Glomerular endothelial cell (primary cell): ENCODE measurements at places on chromosomes 1 and 21. TPM values are rescaled to one million over a fixed set of nuclear protein-coding genes. Genes with fewer than 3 reads are reported as not detected.

- no peak for DNase-seq
Measured at GRCh38 chr1:87795615-87796337, 467.1 kb downstream of the LMO4 start.

GRCh38 chr1:9145021-9145668 is 16.2 kb upstream of the GPR157 start:
- DNase-seq, result no peak

- DNase-seq, result no peak
Measured at GRCh38 chr1:178544531-178544930, 31.6 kb downstream of the TEX35 start.

GRCh38 chr1:8875216-8875861 is 3.1 kb downstream of the ENO1 start:
- no peak for DNase-seq

DNA sequence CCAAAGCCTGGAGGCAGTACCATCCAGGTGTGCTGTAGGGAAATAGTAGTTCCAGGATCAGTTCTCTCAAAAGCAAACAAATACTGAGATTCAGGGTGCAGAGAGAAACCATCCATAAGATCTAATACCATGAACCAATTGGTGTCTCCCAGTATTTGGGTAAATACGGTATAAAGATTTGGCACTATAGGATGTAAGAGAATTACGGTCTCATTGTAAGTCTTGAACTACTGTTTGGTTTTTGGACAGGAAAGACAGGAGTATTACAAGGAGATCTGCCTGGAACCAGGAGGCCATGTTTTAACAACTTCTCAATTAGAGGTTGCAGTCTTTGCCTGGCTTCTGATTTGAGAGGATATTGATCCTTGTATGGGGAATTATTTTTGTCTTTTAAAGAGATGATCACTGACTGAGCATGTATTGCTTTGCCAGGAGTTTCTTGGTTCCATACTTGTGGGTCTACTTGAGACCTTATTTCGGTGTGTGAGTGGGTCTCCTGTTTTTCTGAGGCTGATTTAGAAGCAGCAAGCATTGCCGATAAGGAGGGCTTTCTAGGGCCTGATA is 10.2 kb downstream of the AADACL4 start:
- DNase-seq, result no peak

GRCh38 chr1:234313171-234313570 is 60.1 kb upstream of the COA6 start:
- no peak for DNase-seq

- no peak for DNase-seq
Measured at GRCh38 chr1:41805771-41806471, 112.8 kb downstream of the HIVEP3 start.

GRCh38 chr1:52571783-52572182 is 18.9 kb upstream of the TUT4 start:
- DNase-seq, result no peak

DNA sequence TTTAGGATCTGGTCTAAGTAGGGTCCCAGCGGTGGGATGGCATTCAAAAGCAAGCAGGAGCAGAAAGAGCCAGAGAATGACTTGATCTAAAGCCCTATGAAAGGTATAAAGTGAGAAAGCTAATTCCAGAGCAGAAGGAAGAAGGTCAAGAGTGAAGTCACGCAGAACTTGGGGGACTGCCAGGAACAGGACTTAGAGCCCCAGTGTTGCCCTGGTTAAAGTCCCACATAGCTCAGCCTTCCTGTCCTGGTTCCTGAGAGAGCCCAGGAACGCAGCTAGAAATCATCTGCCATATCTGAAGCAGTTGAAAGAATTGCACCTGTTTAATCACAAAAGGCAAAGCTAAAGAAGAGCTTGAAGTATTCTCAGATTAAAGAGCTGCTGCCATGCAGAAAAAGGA is 160.6 kb upstream of the ATP1B1 start:
- no peak for DNase-seq

GRCh38 chr21:25412100-25412499 is 195.2 kb downstream of the MRPL39 start:
- DNase-seq, result no peak

DNA sequence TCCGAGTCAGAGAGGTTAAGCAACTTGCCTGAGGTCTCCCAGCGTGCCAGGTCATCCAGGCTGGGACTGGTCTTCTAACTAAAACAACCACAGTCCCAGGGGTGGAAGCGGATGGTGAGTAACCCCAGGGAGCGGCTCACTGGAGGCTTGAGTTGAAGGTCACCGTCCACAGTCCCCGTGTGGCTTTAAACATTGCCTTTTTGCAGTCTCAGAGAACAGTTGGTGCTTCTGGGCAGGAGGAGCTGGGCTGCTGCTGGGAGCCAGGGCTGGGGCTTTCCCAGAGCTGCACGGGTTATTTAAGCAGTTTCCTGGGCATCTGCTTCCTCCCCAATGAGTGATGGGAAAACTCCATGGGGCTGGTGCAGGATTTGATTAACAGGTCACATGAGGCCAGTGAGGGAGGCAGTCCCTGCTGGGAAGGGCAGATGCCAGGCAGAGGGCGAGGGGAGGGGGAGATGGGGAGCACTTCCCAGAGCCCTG is 12.3 kb downstream of the ARHGEF10L start:
- DNase-seq, result no peak

- no peak for DNase-seq
Measured at GRCh38 chr1:109309347-109309746, 2.5 kb upstream of the MYBPHL start.

- no peak for DNase-seq
Measured at GRCh38 chr1:8297245-8297644, 20.7 kb upstream of the SLC45A1 start.

GRCh38 chr1:84374991-84375696 is 23.1 kb upstream of the DNASE2B start:
- no peak for DNase-seq

GRCh38 chr1:51624855-51625254 is 8.0 kb downstream of the OSBPL9 start:
- no peak for DNase-seq

GRCh38 chr1:228358764-228359612 is 47.6 kb downstream of the TRIM11 start:
- DNase-seq, result no peak

DNA sequence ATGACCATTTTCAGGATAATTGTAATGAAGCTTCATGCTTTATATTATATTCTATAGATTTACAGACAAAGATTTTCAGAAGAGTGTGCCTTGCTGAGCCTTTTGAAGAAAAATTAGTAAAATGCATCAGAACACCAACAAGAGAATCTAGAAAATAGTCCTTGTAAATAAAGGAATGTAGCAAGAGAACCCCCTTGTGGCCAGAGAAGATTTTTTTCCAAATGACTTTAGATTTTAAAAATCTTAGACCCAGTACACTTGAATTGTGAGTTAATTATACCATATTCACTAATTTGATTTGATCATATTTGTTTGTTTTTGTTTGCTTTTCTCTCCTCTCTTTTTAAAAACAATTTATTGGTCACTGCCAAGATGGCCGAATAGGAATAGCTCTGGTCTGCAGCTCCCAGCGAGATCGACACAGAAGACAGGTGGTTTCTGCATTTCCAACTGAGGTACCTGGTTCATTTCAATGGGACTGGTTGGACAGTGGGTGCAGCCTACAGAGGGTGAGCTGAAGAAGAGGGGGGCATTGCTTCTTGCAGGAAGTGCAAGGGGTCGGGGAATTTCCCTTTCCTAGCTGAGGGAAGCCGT is 12.8 kb upstream of the IFI44L start:
- no peak for DNase-seq

GRCh38 chr1:172254521-172255222 is 165.8 kb upstream of the C1orf105 start:
- DNase-seq, result peak; percentile 37

DNA sequence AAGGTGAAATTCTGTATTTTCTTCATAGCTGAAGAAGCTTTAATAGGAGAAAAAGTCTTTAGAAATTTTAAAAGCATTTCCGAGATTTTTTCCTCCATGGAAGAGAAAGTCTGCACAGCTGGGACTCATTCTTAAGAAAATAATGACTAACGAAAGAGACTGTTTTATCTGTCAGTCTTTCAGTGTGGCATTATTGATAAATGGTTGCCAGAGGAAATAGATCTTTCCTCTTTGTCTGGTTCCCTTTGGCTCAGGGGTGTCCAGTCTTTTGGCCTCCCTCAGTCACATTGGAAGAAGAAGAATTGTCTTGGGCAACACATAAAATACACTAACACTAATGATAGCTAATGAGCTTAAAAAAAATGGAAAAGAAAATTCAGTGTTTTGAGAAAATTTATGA is 49.9 kb downstream of the KDM1A start:
- no peak for DNase-seq

GRCh38 chr1:218658269-218658668 is 313.1 kb downstream of the TGFB2 start:
- no peak for DNase-seq

- no peak for DNase-seq
Measured at GRCh38 chr1:224458996-224459395, 24.4 kb upstream of the WDR26 start.

- no peak for DNase-seq
Measured at GRCh38 chr1:203325026-203325417, 19.7 kb downstream of the BTG2 start.

The OR2M5 gene
- not detected in 2 replicates for total RNA-seq

The LRRC7 gene
- total RNA-seq, result 0.06 TPM in 1 of 2 replicates, not detected in the other

The NR5A2 gene
- total RNA-seq, result 18.1 and 27.9 TPM in 2 replicates

The OR2G6 gene
- total RNA-seq, result not detected in 2 replicates

The RNU1-3 gene
- under 0.01 TPM in 2 replicates for total RNA-seq

The MFSD2A gene
- total RNA-seq, result 4.4 and 6.9 TPM in 2 replicates

The SLAMF6 gene
- total RNA-seq, result not detected in 2 replicates

The MRPS15 gene
- 59.2 and 82.6 TPM in 2 replicates for total RNA-seq

The JUN gene
- total RNA-seq, result 201 and 211 TPM in 2 replicates

The SLC44A3 gene
- 1.5 and 3.7 TPM in 2 replicates for total RNA-seq

The ABCG1 gene
- 29.5 and 66.0 TPM in 2 replicates for total RNA-seq

The KRTAP19-1 gene
- total RNA-seq, result not detected in 2 replicates

The FCRL5 gene
- total RNA-seq, result not detected in 2 replicates

The GRHL3 gene
- total RNA-seq, result 0.63 TPM in 1 of 2 replicates, not detected in the other
